Left hindlimb (tissue), 1 donor: ENCODE measurements at places on chromosomes 3 and 15.

- no peak for DNase-seq
Measured at GRCh38 chr3:42999632-43000031, 20.5 kb downstream of the GASK1A start.

DNA sequence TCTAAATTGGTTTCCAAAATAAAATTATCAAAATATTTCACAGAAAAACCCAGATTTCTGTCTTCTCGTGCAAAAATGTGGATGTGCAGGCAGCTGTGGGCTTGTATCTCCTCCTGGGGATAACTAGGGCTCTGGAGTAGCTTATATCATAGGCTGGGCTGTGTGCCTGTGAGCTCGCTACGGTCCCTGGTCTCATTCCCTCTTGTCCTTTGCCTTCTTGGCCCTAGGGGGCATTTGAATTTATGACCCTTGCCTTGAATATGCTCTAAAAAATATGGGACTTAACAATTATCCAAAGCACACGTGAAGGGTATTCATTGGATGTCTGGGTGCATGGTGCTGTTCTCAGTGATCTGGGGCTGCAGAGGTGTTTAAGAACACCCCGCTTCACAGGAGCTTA lies 132.6 kb downstream of the PDZRN3 start:
- no peak for DNase-seq

- DNase-seq, result no peak
Measured at GRCh38 chr3:72370947-72371346, 477.3 kb downstream of the SHQ1 start.

DNA sequence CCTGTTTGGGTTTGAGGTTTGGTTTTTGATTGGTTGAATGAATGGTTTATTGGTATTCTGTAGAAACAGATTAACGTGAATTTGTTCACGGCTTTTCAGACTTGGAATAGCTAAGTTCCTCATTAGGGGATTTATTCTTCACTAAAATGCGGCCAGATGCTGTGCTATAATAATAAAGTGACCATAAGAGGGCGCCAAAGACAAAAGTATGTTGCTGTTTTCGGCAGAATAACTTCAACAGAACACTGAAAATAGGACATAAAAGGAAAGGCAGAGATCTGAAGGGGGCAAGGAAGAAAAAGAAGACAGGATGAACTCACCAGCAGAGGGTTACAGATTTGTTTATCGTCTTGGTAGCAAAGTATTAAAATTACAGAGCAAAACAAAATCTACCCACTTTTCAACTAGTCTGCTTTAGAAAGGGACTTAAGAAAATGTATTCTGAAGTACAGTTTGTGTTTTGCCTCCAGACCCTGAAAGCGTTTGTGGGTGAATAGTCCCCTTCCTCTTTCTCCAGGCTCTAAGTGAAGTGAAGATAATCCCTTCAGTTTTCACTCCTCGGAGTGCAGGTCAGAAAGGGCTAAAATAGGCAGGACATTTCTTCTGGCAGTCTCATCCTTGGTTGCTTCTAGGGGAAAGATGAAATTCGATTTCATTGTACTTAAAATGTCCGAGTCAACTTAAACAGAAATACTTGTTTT lies 147.6 kb downstream of the IL20RB start:
- DNase-seq, result no peak

- no peak for DNase-seq
Measured at GRCh38 chr3:140748171-140748570, 70.3 kb downstream of the TRIM42 start.

DNA sequence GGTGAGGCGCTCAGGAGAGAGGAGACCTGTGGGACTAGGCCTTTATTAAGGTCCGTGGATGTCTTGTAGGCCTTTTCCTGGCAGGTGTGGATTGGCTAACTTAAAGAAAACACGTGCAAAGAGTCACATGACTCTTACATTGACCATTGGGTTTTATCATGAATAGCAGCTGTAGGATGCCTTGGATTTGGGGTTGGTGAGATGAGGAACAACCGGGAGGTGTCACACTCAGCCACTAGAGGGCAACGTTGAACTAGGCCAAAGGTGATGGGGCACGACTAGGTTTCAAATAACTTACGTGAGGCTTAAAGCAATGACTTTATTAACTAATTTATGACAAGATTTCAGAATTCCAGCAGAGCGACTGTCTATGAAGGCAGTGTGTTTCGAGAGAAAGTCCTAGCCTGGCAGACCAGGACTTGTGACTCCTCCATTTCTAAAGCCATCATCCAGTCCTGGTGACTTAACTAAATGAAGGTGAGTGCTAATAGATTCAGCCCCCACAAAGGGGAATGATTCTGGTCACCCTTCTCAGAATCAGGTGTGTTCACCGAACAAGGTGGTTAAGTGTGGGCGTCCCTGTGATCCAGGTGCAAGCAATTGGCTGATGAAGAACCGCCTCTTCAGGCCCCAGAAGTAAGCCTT lies 345.6 kb downstream of the MCTP2 start:
- no peak for DNase-seq

DNA sequence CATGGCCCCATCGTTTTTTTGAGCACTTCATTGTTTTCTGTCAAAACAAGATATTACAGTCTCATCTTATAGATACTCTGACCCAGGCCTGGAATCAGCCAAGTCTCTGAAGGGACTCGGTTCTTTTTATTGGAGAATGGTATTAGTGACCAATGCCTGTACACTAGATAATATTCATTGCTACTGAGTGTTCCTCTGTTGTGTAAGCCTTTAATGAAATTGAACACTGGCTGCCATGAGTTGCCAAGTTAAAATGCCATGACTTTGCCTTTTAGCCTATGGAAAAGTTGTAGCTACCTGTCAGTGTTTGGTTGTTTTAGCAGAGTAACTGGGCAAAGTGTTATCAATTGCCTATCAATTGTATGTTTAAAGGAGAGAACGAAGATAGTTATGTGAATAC lies 134.0 kb downstream of the AKAP13 start:
- DNase-seq, result no peak

DNA sequence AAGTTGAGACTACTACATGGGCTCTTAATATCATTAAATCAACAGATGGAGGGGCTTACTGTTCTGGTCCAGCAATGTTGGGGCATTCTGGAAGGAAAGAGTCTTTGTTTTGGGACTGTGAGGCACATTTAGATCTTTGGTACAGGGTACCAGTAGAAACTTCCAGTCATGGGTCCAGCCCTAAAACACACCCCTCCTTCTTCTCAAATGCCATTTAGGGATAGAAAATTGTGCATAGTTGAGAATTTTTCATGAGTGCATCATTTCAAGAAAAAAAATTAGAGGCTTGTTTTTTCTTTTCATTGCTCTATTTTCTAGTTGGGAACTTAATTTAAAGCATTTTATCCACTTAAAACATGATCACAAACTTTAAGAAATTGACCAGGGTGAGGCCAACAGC lies 4.1 kb upstream of the RTP1 start:
- DNase-seq, result no peak

GRCh38 chr3:194273743-194274310 lies 77.3 kb downstream of the CPN2 start:
- DNase-seq, result peak; percentile 25

DNA sequence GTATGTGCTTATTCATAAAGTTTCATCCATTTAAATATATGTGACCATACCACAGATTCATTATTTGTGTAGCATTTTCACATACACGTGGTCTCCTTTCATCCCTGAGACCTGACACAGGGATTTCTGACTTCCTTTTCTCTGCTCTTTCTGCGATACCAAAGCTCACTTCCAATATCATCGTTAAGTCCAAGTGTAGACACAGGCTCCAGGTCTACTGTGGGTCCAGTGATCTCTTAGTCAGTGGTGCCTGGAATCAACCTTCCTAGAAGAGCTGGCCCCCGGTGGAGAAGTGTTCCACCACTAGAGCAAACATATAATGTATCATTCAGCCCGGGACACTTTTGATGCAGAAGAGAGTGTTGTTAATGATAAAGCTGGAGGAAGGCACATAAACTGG lies 72.4 kb downstream of the LDHAL6B start:
- DNase-seq, result no peak

GRCh38 chr3:169954142-169954756 lies 12.4 kb upstream of the SEC62 start:
- DNase-seq, result no peak

DNA sequence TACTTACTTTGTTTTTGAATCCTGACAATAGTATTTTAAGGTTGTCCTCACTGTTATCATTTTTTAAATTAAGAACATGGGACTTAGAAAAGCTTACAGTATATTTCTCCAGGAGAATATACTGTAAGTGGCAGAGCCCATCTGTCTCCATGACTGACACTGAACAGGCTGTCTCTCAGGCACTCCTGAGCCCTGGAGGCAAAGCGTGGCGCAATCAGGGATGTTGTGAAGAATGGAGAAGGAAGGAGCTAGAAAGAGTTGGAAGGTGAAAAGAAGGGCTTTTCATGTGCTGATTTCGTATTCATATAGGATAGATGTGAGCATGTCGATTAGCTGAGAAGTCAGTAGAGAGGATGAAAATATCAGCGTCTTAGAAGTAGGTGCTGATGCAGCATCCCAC lies 41.5 kb downstream of the FGF12 start:
- no peak for DNase-seq

- DNase-seq, result no peak
Measured at GRCh38 chr15:90231028-90232017, 2.4 kb downstream of the CIB1 start.

DNA sequence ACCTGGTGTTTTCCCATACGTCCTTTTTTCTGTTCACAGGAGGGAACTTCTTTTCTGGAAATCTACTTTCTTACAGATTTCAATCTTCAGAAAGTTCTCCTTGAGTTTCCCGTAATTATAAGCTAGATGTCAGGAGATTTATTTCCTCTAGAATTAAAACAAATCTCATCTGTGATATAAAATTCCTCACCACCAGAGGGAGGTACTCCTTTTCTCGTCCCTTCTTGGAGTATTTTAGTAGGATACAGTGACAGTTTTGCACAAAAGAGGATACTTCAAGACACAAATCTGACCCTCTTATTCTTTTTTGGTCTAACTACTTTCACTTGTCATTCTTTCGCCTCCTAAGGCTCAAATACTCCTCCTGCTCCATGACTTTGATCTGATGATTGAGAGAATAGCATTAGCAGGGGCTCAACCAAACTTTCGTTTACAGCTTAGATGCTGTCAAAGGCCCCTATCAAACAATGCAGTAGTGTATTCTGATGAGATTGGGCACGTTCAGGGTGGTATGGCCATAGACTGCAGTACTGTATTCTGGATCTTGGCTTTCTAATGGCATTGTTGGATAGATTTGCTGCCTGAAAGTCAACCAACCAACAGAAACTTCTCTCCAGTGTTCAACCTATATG lies 38.0 kb downstream of the TMEM41A start:
- no peak for DNase-seq

GRCh38 chr3:181692311-181693145 lies 19.2 kb upstream of the SOX2 start:
- DNase-seq, result no peak
